ENCODE measurements at places on chromosomes 12 and 14.

GRCh38 chr14:64806862-64807495, 72.7 kb downstream of the SPTB start:
- no peak for DNase-seq

GRCh38 chr14:65533736-65534404, 121.3 kb downstream of the FUT8 start:
- DNase-seq = no peak

- no peak for DNase-seq
Measured at GRCh38 chr12:6067152-6067916, 57.1 kb downstream of the VWF start.

- no peak for DNase-seq
Measured at GRCh38 chr12:131591136-131591535, 119.8 kb upstream of the SFSWAP start.

DNA sequence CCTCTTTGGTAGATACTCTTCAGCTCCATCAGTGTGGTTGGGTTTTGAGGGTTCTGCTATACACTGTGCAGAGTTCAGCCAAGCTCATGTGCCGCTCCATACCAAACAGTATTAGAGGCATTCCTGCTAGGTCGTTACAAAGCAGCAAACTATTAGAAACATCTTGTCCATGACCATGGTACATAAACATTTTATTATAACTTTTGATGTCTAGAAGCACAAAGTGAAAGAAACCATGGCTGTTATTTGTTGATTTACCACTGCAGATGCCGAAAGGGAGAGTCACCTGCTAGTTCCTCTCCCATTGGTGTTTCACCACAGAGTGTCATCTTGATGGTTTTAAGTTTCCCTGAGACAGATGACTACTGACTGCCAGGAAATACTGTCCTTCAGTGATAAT, 242.0 kb downstream of the ADAMTS20 start:
- no peak for DNase-seq
